ENCODE measurements at places on chromosomes 2 and 18. TPM values are rescaled to one million over a fixed set of nuclear protein-coding genes. Genes with fewer than 3 reads are reported as not detected.

DNA sequence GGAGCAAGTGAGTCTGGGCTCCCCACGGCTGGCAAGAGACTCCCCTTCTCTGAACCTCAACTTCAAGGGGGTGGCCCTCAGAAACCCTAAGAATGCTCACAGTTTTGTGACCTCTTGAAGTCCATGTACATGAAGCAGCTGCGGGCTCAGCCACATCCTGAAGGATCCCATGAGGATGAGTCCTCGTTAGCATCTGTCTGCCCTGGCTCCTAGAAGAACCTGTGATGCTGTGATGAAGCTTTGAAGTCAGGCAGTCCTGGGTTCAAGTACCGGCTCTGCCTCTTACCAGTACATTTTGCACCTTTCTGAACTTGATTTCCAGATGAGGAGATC, 38.1 kb downstream of the SDC1 start:
- DNase-seq = no peak

GRCh38 chr2:164824872-164825271, 16.8 kb downstream of the COBLL1 start:
- DNase-seq = no peak

- DNase-seq = no peak
These were observed 155.3 kb upstream of the NABP1 start for GRCh38 chr2:191522478-191523120.

ST6GAL2 gene
- not detected for polyA plus RNA-seq

GRCh38 chr18:3577281-3577855, 127.4 kb downstream of the TGIF1 start:
- DNase-seq = no peak

DNA sequence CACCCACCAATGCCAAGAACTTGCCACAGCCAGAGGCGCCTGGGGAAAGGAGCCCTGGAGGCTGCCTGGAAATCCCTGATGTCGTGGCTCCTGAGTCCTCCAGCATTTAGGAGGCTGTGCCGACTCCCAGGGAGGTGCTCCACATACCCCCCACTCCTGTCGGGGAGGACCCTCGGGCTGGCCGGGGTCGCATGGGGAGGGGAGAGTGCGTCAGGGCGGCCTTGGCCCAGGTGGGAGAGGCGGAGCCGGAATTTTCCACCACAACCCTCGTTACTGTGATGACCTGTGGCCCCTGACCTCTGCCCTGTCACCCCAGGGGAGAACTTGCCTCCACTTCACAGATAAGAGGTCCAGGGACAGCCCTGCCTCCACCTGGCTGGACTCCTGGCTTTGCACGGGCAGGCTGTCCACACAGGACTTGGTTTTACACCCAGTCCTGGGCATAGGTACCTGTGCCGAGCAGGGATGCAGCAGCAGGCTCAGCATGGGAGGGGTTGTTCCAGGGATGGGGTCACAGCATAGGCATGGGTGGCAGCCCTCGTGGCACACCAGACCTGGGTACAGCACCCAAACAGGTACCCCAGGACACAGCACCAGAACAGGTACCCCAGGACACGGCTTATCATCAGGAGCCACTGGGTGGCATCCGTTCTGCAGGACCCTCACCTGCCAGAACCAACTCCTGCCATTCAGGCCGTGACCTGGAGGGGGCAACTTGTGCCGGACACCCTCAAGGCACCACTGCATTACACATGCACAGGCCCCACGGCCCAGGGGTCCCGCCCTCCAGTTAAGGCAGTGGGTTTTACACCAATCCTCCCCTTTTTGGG, 12.3 kb upstream of the AGXT start:
- DNase-seq = no peak

DNA sequence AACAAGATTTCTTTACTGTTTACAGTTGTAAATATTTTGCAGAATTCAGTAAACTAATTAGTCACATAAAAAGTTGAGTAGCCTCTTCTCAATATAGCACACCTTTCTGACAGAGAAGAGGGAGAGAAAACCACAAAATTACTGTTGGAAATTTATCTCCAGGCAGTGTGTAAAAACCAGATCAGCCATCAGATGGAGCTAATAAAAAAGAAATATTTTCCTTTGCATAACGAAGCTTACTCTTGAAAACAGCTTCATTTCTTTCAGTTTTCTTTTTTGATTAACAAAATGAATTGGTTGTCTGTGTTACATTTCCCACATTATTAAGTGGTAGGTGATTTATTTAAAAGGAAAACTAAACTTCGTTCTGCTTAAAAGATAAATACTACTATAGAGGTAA, 259.3 kb upstream of the KCNJ3 start:
- DNase-seq = no peak

GPC1 gene
- polyA plus RNA-seq = 0.14 TPM
